EL (cell line): ENCODE measurements at places on chromosomes 13 and 19.

DNA sequence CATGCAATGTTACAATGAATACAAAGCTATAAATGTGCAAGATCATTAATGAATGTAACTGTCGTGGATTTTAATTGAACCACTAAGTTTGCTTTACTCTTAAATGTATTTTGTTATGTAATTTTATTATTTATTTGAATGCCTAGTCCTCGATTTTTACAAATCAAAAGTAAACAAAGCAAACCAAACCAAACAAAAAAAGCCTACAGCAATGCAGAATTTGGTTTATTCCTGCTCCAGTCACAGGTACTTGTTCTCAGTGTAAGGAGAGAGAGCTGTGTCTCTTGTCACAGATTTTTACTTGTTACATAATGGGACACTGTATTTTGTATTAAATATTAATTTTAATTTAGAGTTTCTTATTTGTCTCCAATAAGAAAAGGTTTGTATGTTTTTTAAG is 584.3 kb upstream of the SLITRK6 start:
- DNase-seq, result no peak

DNA sequence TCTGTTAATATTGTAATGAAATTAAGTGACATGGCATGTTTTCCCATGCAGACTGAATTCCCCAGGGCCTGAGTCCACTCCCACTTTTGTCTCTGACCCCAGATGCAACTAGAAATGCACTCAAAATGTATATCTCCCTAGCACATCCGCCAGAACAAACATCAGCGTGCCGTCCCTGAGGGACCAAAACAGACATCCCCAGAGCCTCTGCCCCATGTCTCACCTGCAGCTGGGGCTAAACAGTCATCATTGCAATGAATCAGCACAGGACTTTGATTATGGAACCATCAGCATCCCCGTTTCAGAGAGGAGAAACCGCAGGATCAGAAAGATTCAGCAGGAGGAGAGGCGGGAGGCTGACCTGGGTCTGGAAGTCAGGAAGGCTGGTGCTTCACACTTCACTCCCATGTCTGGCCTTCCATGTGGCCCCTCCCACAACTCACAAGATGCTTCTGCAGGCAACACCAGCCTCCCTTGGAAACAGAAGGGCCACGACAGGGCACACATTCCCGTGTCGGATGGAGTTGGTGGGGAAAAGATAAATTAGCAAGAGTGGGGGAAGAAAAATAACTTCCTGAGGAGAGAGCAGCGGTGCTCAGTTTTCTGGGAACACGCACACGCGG is 130.6 kb upstream of the VSTM2B start:
- DNase-seq, result no peak

DNA sequence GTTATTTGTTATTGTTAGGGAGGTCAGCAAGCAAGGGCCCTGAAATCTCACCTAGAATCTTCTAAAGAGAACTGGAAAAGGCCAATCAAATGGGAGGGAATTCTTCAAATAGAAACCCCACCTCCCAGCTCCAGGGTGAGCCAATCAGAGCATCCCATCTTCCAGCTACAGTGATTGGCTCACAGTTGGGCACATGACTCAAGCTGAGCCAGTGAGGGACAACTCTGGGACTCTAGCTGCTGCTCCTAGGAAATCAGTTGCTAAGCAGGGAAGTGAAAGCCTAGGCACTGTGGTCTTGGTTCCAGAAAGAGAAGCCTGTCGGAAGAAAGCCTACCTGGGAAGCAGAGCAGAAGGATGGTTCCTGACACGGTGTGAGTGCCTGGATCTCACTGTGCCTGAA is 13.4 kb downstream of the TM6SF2 start:
- DNase-seq, result peak; percentile 31

DNA sequence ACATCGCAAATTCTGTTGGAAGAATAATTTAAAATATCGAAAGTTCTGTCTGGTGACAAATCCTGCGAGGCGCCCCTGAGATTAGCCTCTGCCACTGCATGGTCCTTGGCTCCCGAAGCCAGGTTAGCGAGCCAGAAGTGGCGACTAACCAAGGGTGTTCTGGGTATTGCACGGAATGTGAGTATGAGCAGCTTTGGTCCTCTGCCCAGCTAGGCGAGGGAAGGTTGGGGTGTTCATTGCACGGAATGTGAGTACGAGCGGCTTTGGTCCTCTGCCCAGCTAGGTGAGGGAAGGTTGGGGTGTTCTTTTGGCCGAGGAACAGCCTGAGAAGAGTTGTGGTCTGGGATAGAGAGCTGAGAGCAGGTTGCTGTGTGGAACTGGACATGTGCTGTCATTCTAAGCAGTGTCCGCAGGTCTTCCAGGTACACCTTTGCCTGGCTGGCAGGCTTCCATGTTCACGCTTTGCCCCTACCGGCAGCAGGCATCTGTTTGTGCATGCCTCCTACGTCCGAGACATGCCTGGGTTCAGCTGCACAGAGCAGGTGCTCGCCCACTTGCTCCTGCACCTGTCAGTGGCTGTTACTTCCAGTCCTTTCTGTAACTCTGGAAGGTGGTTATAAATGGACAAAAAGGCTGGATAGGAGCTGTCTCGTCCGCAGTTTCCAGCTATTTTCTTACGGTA is 18.3 kb upstream of the TEX29 start:
- no peak for DNase-seq

GRCh38 chr19:49488046-49488862 is 846 bp downstream of the RPL13A start:
- peak; percentile 25 for DNase-seq

DNA sequence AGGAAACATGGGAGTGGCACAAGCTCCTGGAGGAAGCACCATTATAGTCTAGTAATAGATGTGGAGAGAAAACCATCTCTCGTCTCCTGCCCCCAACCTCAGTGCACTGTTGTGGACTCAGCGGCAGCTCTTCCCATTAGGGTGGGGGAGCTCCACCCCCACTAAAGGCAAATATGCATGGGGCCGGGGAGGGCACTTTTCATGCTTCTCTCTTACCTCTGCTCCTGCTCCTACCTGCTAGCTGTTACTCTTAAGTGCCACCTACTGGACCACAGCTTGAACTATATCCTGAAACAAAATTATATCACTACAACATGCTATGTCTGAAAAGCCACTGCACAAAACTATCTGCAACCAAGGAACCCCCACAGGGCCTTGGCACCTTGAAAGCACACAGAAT is 112.6 kb upstream of the DACH1 start:
- no peak for DNase-seq

- no peak for DNase-seq
Measured at GRCh38 chr19:56707821-56708220, 36.3 kb upstream of the ZNF835 start.

DNA sequence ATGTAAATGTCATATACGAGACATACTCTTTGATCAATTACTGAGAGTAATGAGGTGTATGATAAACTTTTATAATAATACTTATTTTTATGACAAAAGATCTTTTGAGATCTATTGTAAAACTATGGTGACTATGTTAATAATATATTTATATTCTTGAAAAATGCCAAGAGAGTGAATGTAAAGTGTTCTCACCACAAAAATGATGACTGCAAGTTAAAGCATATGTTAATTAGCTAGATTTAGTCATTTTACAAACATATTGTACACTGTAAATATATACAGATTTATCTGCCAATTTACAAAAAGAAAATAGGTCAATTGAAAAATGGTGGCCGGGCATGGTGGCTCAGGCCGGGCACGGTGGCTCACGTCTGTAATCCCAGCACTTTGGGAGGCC is 81.0 kb downstream of the GPC6 start:
- no peak for DNase-seq

DNA sequence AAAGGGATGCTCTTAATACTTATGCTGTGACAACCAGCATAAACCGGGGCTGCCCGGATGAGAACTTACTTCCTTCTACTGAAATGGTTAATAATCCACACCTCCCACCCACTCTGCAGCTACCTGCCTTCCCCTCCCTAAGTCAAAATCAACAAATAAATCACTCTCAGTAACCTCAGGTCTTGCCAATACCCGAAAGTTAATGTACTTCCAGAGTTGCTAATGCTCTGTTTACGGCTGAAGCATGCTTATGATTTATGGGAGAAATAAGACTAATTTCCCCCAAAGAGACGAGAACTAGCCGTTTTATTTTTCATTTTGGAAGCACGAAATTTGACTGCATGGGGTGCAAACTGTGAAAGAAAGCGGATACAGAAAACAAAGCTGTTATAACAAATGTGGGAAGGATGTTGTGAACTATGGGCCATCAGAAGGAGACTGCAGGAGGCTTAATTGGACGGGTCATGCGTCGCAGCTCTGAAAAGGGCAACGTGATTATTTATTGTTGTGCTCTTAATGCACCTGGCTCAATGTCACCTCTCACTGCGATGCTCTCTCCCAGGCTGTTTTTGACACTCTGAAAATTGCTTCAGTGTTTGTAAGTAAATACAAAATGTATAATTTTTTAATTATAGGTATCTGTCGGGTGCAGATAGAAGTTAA is 114.0 kb upstream of the SLC7A1 start:
- no peak for DNase-seq

- no peak for DNase-seq
Measured at GRCh38 chr19:31503211-31503610, 154.0 kb upstream of the TSHZ3 start.

DNA sequence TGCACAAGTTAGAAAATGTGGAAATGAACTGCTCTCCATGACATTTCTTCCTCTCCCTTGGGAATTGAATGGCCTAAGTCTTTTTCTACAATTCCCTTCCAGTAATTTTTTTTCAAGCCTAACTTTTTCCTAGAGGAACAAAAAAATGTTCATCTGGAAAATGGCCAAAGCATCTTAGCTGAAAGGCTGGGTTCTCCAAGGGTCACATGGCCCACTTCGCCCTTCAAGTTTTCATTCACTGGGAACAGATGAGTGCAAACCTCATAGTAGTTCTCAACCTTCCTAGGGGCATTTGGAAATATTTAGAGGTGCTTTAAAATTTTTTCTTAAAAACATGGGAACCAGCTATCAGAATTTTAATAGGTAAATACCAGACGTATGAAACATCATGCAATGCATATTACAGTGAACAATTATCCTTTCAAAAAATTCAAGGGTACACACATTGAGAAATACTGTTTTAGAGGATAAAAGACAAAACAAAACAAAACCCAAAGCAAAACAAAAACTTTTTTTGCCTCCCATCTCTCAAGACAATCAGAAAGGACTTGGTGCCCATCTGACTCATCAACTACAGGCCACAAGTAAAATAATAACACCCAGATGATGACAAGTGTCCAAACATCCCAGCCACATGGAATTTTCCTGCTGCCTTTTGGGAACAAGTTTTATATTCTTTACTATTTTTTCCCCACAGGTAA is 208.8 kb downstream of the SLITRK6 start:
- peak; percentile 17 for DNase-seq

DNA sequence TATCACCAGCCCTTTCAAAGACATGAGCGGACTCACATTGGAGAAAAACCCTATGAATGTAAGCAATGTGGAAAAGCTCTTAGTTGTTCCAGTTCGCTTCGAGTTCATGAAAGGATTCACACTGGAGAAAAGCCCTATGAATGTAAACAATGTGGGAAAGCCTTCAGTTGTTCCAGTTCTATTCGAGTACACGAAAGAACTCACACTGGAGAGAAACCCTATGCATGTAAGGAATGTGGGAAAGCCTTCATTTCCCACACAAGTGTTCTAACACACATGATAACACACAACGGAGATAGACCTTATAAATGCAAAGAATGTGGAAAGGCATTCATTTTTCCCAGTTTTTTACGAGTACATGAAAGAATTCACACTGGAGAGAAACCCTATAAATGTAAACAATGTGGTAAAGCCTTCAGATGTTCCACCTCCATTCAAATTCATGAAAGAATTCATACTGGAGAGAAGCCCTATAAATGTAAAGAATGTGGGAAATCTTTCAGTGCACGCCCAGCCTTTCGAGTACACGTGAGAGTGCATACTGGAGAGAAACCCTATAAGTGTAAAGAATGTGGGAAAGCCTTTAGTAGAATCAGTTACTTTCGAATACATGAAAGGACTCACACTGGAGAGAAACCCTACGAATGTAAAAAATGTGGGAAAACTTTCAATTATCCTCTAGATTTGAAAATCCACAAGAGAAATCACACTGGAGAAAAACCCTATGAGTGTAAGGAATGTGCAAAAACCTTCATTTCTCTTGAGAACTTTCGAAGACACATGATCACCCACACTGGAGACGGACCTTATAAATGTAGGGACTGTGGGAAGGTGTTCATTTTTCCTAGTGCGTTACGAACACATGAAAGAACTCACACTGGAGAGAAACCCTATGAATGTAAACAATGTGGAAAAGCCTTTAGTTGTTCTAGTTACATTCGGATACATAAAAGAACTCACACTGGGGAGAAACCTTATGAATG is 17.6 kb downstream of the ZNF791 start:
- no peak for DNase-seq

- DNase-seq, result no peak
Measured at GRCh38 chr13:74819549-74819948, 662.4 kb downstream of the TBC1D4 start.

DNA sequence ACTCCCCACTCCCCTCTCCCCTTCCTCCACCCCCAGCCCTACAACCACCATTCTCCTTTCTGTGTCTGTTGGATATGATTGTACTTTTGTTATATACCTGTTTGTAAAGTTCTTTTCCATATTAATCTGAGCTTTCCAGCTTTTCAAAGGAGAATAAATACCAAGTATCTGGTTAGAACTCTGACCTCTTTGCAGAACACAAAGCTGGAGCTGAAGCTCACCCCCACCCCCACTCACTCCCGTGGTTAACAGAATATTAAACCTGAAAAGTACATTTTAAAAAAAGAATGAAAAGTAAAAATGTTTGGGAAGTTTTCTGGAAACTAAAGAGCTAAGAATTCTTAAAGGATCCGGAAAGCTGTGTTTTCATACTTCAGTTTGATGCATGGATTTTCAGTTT is 155.2 kb upstream of the RNF113B start:
- no peak for DNase-seq

DNA sequence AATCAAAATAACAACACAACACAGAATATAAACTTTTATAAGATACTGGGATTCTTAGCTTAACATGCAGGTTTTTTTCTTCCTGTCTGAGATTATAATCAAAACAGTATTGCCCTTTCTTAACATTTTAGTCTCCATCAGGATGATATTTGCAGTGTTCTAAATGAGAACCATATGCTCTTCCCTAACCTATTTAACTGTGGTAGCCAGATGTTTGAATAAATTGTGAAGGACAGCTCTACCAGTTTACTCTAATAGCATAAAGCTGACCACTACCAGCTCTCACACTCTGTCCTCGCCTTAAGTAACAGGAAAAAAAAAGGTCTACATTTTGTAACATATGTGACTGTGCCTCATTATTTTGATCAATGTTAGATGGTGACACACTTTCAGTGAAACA is 618.7 kb upstream of the SGCG start:
- no peak for DNase-seq
